Stimulated activated CD8-positive, alpha-beta memory T cell treated with anti-CD3 and anti-CD28 coated beads, Interleukin-4, amount 100 ng/mL, for 4 hours (primary cell): ENCODE measurements at places on chromosomes 2 and 18.

DNA sequence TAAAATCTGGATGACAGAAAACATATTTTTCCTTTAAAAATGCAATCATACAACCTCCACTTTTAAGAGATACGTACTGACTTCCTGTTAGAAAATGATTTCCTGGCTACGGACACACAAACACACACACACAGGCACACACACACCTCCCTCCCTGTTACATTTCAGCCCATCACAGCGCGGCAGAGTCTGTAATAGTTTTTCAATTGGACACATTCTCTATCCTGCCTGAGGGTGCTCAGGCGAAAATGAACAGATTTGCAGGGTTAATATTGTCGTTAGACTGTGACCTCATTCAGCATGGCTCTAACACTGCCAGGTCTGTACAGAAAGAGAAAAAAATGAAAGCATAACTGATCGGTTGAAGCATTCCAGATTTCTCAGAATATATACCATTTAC, 45.0 kb downstream of the KCTD1 start:
- no peak for DNase-seq

DNA sequence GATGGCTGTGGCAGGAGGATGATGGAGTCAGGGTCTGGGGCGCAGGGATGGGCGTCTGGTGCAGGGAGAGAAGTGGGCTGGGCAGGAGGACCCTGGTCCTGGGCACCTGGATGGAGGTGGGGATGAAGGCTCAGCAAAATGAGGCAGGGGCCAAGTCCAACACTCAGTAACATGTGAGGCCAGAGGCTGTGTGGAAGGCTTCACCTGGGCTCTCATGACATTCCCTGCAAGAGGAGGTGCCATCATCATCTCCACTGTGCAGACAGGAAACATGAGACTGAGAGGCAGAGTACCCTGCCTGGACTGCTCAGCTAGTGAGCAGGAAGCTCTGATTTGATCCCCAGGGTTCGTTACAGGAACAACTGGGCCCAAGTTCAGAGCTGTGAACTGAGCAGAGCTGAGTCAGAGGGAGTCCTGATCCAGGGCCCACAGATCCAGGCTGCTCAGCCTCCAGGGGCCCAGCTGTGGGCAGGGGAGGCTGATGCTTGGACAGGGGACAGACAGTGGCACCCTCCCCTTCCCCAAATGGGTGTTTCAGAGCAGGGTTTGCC, 36.9 kb downstream of the HJURP start:
- DNase-seq = no peak

GRCh38 chr2:241897231-241897916, 27.8 kb downstream of the RTP5 start:
- DNase-seq = no peak

- no peak for DNase-seq
Measured at GRCh38 chr2:221844212-221845020, 272.3 kb upstream of the EPHA4 start.

DNA sequence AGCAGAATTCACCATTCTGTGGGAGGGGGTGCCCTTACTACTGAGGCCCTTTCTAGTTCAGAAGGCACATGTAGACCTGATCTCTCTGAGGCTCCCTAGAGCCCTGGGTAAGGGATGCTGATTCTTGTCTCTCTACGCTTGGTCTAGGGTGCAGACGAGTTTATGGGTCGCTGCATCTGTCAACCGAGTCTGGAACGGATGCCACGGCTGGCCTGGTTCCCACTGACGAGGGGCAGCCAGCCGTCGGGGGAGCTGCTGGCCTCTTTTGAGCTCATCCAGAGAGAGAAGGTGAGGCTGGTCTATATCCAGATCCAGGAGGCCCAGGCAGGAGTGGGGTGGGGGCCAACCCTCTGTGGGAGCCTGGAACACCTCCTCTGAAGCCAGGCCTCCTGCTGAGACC, 147.2 kb downstream of the DYSF start:
- no peak for DNase-seq

DNA sequence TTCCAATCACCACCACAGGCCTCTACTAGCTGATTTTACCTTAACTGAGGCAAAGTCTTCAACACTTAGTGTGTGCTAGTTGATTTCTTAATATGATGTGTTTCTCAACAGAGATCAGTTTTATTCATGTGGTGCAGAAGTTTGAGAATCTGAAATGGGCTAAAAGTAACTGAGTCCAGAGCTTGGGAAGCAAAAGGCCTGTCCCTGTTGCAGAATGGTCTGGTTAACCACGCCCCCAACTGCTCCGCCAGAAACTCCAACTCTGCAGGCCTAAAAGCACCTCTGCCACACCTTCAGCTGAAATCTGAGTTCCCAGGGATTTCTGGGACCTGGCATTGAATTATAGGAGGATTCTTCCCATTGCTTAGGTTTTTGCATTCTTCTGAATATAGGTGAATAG, 44.9 kb downstream of the TWIST2 start:
- DNase-seq = no peak

DNA sequence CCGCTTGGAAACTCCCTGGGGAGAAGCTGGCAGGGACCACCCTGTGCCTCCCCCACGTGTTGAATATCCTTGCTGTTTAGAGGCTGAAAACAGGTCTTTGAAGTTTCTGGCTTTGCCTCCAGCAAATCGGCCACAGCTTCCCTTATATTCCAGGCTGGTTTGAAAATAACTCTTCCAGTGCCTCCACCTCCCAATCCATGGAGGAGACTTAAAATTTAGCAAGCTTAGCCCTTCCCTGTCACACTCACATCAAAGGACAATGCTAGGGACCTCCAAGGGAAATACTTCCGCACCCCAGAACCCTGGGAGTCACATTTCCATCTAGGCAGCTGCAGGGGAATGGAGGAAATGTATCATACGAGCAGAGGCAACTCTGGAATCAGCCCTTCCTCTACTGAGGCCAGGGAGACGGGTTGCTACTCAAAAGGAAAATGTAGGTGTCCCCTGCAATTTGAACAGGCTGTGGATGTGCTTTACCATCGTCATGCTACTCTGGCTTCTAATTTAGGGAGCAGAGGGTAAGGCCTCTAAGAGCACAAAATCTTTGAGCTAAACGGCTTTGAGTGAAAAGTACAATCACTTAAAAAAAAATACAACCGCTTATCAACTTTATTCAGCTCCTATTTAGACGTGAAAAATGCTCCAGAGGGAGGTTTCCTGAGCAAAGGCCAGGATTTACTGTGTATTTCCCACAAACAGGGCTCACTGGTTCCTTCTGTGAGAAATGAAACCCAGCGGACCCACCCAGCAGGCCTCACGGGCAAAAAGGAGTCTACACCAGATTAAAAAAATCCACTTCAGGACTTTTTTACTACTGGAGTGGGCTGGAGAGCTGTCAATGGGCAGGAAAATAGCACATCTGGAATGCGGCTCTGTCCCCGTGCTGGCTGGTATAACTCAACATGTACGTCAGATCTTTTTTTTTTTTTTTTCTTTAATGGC, 49.4 kb upstream of the PKDCC start:
- no peak for DNase-seq

DNA sequence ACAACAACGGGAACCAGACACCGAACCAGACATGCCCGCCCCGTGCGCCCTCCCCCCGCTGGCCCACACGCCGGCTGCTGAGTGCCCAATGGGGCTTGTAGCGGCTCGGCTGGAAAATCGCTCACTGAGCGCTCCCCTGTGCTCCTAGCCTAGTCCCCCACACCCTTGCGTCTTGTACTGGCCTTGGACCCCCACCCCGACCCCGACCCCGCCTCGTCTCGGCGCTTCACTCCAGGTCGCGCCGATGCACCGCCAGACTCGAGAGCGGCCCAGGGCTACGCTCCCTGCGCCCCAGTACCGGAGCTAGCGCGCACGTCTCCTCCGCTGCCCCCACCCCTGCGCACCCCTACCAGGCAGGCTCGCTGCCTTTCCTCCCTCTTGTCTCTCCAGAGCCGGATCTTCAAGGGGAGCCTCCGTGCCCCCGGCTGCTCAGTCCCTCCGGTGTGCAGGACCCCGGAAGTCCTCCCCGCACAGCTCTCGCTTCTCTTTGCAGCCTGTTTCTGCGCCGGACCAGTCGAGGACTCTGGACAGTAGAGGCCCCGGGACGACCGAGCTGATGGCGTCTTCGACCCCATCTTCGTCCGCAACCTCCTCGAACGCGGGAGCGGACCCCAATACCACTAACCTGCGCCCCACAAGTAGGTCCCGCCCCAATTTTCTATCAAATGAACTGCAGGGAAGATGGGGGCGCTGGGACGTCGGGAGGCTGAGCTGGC, 1.5 kb downstream of the GAD1 start:
- DNase-seq = no peak
